ENCODE measurements at places on chromosomes 4 and X.

GRCh38 chr4:7546809-7547367, 112.2 kb upstream of the PSAPL1 start:
- DNase-seq = no peak

DNA sequence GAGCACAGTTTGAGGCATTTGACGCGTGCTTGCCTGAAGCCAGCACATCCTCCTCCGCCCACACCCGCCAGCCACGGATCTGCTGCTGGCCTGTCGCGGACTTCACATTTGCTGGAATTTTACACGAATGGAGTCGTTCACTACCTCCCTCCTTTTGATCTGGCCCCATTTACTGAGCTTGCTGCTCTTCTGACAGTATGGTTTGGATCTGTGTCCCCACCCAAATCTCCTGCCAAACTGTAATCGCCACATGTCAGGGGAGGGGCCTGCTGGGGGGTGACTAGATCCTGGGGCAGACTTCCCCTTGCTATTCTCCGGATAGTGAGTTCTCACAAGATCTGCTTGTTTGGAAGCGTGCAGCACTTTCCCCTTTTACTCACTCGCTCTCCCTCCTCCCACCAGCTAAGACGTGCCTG, 19.9 kb upstream of the CPLX1 start:
- DNase-seq = no peak

GRCh38 chr4:110532901-110533589, 57.1 kb downstream of the ENPEP start:
- DNase-seq = no peak

DNA sequence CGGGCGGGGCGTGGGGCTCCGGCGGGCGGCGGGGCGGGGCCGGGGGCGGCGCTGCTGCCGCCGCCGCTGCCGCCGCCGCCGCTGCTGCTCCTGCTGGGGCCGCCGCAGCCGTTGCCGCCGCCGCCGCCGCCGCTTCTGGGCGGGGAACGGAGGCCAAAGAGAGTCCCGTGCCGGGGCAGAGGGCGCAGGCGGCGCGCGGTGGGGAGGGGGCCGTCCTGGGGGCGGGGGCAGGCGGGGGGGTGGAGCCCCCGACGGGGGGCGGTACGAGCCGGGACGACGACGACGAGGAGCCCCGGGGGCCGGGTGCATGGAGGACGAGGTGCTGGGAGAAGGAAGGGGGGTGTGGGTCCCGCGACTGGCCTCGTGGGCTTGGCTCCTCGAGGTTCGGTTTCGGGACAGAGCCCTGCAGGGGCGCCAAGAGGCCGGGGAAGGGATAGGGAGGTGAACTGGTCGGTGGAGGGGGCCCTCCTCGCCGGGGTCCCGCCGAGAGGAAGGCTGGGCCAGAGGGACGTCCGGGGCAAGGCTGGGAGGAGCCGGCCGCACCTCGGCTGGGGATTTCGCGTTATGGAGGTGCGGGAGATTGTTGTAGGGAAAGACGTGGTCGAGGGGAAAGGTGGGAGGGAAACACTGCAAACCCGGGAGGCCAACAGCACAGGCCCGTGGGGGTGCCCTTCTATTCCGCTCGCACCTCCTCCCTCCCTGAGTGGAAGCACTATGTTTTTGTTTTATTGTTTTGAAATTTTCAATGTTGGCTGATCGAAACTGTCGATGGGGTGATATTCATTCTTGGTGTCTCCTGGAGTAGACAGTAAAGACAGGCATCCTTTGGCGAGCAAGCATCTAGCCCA, 1.9 kb downstream of the BCORL1 start:
- DNase-seq = peak; percentile 50

DNA sequence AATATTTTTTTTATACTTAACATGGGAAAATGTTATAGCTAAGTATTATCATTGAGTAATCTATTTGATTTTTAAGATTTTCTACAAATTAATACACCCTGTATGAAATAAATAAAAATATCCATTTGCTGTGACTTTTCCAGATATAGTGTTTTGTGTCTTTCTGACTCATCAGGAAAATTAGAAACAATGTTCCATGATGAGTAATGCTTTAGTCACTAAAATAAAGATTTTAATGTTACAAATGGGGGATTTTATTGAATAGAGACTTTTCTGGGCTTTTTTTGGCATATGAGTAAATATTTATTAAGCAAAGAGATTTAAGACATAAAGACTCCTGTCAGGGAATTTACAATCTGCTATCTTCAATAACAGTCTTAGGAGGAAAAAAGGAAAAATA, 279.2 kb upstream of the NOCT start:
- DNase-seq = no peak

GRCh38 chr4:166460769-166461550, 587.9 kb downstream of the TLL1 start:
- no peak for DNase-seq

GRCh38 chr4:65954416-65954815, 284.1 kb upstream of the EPHA5 start:
- DNase-seq = no peak

GRCh38 chr4:70426789-70427188, 29.0 kb downstream of the OPRPN start:
- DNase-seq = no peak

DNA sequence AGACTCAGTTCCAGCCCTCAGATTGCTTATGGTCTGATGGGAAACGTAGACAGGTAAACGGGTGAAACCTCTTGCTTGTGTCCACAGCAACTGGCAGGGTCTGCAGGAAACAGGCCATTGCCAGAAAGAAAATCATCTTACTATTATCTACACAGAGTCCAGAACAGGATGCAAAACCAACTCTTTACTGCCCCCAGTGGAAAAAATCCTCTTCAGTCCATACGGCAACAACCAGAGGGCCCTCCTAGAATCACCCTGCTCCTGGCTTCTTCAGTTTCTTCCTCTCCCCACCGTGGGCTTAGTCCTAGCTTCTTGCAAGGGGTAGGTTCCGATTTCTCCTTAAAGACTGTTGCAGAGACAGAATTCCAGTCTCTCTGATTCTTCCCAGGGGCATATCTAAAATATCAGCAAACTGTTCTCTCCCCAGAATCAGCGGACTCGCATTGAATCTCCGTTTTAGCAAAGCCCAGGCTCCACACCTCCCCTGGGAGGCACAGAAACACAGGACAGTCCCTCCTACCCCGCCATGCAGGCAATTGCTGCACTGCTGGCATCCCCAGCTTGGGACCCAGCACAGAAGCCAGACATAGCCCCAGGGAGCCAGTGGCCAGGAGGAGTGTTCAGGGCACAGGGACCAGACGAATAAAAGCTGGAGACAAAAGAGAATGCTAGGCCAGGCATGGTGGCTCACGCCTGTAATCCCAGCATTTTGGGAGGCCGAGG, 41.0 kb upstream of the SH3RF1 start:
- DNase-seq = no peak
